ENCODE measurements at places on chromosomes 4 and X.

DNA sequence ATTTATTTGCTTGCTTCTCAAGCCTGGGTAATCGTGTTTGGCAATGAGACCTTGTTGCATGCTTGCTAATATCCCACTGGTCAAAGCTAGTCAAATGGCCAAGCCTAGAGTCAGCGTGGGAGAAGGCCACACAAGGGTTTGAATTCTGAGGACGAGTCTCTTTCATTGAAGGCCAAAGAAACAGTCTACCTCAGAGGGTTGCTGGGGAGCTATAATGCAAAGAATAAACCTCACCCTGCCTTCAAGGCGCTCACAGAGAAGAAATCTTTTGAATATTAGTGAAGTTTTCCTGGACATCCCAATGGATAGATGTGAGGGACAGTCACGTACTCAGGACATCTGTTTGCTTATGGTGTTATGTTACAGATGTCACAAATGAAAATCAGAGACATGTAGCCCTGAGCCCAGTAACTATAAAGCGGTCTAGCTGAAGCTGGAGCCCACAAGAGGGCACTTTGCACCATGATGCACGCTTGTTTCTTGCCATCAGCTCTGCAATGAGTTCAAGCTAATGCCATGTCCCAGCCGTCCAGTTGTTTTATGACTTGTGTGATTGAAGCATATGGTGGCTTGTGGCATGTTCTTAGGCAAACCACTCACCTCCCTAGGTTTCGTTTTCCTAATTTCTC, 1.1 kb upstream of the TLR3 start:
- peak; percentile 23 for DNase-seq

DNA sequence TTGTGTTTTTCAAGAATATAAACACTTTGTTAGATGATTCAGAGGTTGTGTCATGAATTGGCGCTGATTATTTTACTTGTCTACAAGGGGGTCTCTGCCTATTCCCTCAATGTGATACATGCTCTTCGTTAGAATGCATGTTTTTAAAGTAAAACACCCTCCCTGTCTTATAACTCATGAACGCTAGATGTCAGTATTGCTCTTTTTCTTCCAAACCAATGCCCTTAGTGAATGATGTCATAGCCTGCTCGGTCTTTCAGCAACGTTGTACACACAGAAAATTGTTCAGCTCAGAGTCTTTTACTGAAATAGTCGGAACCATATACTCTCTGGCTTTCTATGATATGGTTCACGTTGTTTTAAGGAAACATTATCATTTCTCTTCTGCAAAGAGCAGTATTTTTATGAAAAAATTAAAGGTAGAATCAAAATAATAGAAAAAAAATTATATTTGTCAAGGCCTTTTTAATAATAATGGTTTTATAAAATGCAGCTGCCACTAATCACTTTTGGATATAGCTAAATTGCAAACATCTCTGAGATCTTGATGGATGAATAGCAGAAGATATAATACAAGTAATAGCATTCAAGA, 292.9 kb downstream of the TLL1 start:
- no peak for DNase-seq

DNA sequence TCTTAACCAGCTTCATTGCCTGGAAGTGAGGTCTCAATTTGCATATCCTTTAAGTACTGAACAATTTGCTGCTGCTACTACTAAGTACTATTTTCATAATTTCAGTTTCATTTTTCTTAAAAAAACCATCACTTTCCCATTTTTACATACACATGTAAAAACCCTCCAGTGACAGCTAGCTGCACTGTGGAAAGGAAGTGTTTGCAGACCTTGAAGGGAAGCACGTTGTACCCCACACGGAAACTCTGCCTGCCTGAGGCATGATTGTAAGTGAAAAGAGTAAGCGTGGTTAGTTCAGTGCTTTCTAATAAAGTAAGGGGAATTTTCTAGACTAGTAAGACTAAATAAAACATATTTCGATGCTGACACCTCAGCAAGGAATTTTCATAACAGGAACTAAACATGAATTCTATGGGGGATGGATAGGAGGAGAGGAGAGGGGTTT, 103.6 kb downstream of the RAPGEF2 start:
- DNase-seq, result peak; percentile 60

DNA sequence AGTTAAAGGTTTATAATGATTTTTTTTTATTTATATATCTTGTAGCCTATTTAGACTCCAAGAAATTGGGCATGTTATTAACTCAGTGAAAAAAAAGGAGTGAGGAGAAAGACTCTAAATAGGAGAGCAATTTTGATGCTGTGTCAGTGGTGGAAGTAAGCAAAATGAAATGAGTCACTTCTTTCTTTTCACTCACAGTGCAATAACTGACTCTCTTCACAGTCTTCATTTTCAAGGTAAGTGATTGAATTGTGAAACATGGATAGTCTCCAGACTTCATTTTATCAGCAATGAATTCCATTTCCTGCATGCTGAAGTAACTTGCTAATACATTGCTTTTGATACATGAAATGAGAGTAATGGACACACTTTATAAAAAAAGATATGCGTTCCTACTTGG, 2271.5 kb downstream of the PCDH7 start:
- no peak for DNase-seq

- no peak for DNase-seq
Observed at GRCh38 chr4:95439896-95440295, 108.9 kb downstream of the UNC5C start.

DNA sequence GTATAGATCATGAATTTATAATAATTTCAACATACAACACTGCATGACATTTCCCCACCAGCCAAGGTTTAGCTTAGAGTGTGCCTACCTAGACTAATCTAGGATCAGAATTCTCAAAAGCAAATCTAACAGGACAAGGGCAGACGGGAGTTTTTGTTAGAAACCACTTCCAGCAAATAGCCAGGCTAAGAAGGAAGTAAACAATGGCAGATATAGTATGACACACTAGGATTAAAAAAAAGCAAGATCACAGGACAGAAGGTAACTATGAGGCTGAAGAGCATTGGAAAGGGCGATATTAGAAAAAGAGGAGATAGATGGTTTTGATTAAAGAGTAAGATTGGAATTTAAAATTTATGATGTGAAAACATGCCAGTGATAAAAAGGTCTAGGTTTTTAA, 124.8 kb downstream of the LRBA start:
- no peak for DNase-seq

DNA sequence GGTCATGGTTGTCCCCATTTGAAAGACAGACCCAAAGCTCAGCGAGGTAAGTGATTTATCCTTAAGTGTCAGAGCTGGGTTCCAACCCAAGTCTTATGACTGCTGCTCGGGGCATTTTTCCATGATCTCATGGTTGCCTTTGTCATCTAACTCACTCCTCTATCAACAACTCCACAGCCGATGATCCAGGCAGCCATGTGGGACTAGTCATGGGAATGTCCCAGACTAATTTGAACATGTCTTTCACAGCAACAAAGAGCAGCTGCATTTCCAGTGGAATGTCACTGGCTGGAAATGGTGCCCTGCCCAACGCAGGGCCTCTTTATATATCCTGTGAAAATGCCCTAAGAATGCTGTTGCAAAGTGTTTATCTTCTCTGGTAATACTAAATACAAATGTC, 284.8 kb upstream of the PPARGC1A start:
- no peak for DNase-seq

DNA sequence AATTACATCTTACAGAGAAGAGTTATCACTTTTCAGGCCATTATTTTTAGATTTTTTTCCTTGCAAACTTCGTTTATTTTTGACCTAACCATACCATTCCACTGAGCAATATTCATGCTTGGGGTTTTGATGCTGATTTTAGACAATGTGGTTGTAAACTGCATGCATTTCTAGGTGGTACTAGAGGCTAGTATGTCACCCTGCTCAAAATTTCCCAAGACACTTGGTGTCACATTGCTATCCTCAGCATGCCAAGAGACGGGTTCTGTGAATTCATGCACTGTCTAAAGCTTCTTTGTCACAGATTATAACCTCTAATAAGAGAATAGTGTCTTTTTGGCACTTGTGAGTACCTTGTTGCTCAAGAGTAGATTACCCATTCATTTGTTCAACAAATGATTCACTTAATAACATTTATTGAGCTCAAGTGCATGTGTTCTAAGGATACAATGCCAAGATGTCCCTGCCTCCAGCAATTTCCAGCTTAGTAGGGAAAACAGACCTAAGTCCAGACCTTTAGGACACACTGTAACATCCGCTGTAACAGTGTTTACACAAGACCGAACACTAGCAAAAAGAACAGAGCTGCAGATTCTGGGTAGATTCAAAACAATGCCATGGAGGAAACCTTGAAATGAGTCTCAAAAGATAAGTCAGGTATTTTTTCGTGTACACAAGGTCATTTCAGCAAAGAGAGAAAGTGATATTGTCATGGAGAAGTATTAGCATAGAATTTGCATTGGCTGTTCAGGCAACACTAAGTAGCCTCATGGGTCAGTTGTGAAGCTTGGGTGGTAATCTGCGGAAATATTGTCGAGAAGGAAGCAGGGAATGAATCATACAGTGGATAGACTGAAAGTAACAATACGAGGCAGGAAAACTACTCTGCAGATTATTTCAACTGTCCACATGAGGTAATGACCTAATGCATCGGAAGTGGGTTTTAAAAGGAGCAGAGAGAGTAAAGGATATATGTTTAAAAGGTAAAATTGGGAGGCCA, 515.1 kb upstream of the ZFP42 start:
- DNase-seq, result no peak

DNA sequence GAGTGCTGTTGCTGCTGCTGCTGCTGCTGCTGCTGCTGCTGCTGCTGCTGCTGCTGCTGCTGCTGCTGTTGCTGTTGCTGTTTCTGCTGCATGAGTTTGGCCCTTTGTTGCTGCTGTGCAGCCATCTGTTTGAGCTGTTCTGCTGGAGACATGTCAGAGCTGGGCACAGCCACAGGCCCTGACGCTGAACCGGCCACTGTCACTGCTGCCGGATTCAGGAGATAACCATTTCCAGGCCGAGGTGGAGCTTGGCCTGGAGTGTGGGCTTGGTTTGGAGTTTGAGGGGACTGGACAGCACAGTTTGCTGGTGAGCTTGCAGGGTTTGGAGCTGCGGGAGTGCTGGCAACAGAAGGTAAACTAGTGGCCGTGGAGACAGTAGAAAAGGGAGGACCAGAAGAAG, 224.3 kb downstream of the MGST2 start:
- DNase-seq, result no peak

- no peak for DNase-seq
Observed at GRCh38 chrX:107766470-107767150, 9.0 kb downstream of the TSC22D3 start.

DNA sequence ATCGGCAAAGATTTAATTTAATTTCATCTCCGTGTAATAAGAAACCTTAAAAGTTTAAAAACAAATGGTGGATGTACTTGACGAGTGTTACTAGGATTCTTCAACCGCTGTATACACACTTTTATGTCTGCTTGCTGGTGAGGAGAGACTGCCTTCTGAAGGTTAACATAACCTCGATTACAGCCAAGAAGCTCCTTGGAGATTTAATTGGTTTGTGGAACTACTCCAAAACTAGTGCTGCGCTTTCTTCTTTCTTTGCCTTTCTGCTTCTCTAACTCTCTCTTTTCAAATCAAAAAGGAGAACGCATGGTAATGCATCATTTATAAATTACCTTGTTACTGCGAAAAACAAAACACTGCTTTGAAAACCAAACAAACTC, 109.0 kb downstream of the ANTXR2 start:
- DNase-seq, result no peak

Measured in stimulated activated CD4-positive, alpha-beta T cell treated with anti-CD3 and anti-CD28 coated beads, Interleukin-4, amount 100 ng/mL, for 24 hours (primary cell).